ENCODE measurements at places on chromosomes 7 and 10.
A peak's percentile ranks its signal among the peaks of the same experiment; 100 is the strongest.

DNA sequence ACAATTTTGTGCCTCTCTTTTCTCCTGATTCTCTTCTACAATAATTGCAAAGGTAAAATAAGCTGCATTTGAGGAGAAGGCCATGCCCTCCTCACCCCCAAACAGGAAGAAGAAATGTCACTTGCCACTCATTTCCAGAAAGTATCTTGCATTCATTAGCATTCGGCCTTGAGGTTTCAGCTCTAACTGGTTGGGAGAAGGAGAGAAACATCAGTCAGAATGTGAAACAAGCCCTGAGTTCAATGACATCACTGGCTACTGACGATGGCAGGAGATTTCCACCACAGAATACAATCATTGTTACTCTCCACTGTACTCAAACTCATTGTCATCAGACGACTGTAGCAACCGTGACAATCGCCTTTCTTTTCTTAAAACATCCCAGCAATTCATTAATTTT, 72.8 kb downstream of the PRKCQ start:
- DNase-seq = no peak

GRCh38 chr7:141023295-141023694, 8.5 kb upstream of the MRPS33 start:
- DNase-seq = no peak

DNA sequence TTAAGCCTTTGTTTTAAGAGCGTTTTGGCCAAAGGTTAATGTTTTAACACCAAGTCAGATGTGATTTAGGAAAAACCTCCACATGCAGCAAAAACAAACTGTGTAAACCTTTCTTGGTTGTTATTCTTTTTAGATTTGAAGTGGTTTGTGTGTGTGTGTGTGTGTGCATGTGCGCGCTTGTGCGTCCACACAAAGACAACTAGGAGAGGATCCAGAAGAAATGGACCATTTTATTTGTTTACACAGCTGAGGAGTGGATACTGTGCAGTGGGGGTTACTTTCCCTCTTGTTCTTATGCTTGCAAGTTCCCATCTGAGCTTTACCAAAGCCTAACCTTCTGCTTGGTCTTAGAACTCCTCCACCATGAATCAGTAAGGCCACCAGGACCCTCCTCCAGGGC, 20.0 kb downstream of the TCF7L2 start:
- DNase-seq = no peak

DNA sequence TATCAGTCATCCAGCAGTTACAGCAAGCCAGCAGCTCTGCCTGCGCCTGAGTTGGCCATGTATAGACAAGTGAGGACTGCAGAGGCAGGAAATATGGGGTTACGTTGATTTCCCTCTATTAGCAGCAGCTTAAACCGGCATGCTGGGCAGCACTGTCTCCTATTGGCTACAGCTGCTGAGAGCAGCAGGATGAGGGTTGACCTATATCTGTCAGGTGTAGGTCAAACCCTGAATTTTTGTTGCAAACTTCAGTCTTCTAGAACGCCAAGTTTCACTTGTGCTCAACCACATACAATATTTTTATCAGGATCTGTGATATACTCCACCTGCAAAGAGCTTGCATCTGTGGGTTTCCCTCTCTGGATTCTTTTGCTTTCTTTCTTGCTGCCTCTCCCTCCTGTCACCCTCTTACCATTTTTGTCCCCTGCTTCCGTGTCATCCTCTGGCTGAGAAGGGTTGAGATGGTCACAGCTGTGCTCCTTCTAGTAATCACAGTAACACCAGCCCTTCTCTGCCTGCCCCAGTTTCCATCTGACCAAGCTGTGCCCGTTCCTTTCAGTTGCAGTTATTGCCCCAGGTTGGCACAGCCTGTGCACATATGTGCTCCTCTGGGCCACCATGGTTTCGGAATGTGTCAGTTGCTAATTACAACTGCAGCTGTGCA, 23.8 kb upstream of the GLCCI1 start:
- no peak for DNase-seq

GRCh38 chr10:114347791-114348190, 56.5 kb downstream of the AFAP1L2 start:
- no peak for DNase-seq

DNA sequence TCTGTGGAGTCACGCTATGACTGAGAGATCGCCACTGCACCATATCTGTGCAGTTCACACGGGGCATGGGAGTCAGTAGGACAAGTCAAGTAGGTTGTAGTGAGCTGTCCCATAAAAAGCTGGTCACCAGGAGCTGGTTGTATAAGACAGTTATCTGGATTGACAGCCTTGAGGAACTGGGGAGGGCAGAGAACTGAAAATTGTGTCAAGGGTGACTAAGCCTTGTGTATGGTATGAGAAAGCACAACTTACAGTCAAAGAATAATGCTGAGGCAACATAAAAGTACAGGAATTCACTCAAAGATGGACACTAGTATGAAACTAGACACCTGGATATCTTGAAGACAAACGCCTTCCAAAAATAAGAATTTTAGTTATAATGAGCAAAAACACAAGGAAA, 564.9 kb downstream of the POM121L12 start:
- DNase-seq = no peak

DNA sequence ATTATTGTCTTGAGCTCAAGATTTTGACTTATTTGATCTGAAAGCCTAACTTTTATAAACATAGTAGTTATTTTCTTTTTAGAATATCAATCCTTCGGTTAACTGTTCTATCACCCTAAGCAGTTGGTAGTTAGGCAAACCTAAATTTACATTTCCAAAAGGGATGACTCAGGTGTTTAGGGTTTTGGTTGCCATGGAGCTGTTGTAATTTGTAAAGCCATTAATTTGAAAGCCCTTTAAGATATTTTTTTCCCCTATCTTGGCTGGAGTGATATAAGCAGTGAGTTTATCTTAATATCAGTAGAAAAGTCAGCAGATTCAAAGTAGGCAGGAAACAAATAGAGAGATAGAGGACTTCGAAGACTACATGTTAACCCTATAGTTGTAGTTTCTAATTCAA, 1472.6 kb upstream of the CELF2 start:
- DNase-seq = no peak

GRCh38 chr7:18038382-18038781, 10.7 kb upstream of the PRPS1L1 start:
- no peak for DNase-seq

- no peak for DNase-seq
Observed at GRCh38 chr10:101155896-101156295, 24.8 kb downstream of the TLX1 start.

- DNase-seq = no peak
Observed at GRCh38 chr10:118793545-118793944, 38.8 kb upstream of the CACUL1 start.

- DNase-seq = no peak
Observed at GRCh38 chr7:44077681-44078091, 4.6 kb downstream of the POLM start.

DNA sequence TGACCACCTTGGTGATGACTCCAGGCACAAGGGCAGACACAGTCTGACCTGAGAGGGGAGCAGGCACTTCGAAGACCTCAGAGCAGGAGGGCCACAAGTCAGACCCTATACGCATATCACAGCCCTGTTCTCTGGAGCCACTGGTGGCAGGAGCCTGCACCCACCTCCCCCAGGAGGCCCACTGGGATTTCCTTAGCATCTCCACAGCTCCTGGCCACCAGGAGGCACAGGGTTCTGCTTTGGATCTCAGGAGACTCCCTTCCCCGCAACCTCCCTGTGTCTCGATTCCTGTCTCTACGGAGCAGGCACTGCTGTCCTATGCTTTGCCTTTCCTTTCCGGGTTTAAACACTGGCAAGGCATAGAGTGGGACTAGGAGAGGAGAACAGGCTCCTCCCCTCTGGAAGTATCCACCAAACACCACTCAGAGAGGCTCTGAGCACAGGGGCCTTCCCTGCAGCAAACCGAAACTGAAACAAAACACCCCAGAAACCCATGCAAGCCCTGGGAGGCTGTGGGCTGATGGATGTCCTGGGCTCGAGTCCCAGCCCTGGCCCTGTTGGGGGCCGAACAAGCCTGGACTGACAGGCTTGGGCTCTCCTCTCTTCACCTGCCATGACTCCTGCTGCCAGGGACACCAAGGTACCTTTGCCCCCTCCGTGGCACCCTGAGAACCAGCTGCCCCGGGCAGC, 166.3 kb downstream of the NEURL1 start:
- peak; percentile 34 for DNase-seq

DNA sequence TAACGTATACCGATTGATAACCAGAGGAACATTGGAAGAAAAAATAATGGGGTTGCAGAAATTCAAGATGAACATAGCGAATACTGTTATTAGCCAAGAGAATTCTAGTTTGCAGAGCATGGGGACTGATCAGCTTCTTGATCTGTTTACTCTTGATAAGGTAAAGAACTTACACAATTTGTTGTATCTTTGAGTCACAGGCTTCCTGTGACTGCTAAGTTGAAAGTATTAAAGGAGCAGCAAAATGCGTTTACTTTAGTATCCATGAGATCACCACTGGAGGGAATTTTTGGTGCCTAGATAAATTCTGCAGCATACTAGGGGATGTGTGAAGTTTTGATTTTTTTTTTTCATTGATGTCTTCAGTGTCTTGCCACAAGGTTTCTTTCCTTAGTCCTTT, 103.6 kb downstream of the BTAF1 start:
- no peak for DNase-seq

Data from amygdala (tissue), 56 donors.